GM12864 (cell line): ENCODE measurements at places on chromosomes 2 and 18.

DNA sequence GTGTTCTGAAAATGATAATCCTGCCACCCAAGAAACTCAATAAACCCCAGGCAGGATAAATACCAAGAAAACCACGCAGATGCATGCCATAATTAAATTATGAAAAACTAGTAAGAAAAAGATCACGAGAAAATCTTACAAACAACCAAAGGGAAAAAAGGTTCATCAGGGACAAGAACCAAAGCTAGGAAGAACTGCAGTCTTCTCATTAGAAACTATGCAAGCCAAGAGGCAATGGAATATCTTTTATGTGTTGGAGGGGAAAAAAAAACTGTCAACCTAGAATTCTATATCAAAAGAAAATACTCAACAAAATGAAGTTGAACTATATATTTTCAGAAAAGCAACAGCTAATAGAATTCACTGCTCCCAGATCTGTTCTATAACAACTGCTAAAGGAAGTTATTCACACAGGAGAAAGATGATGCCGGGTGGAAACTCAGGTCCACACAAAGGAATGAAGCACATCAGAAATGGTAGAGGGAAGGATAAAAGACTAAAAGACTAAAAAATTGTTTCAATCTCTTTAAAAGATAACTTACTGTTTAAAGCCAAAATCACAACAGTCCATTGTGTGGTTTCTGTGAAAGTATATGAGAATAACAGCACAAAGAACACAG is 55.0 kb downstream of the NDUFA10 start:
- no peak for DNase-seq

- no peak for DNase-seq
Measured at GRCh38 chr2:121505005-121505404, 25.7 kb upstream of the RNU4ATAC start.

GRCh38 chr2:71756280-71756906 is 303.0 kb downstream of the DYSF start:
- no peak for DNase-seq

- no peak for DNase-seq
Measured at GRCh38 chr18:11541179-11541578, 68.2 kb upstream of the SLC35G4 start.

GRCh38 chr2:160582081-160582480 is 88.5 kb upstream of the RBMS1 start:
- DNase-seq = no peak
